ENCODE measurements at places on chromosomes 5 and 9.

DNA sequence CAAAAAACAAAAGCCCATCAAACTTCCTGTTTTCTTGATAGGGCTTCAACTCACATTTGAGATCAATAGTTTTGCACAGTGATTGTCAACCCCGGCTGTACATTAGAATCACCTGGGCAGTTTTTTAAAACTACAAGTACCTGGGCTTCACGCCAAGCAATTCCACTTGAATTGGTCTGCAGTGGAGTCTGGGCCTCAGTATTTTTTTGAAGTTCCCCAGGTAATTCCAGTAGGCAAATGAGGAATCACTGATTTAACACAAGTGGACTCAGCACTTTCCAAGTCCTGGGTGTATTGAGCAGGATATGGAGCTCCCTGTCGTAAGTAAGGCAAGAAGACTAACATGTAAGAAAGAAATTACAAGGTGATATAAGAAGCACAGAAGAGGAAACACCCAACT is 14.8 kb upstream of the SMIM15 start:
- no peak for DNase-seq

DNA sequence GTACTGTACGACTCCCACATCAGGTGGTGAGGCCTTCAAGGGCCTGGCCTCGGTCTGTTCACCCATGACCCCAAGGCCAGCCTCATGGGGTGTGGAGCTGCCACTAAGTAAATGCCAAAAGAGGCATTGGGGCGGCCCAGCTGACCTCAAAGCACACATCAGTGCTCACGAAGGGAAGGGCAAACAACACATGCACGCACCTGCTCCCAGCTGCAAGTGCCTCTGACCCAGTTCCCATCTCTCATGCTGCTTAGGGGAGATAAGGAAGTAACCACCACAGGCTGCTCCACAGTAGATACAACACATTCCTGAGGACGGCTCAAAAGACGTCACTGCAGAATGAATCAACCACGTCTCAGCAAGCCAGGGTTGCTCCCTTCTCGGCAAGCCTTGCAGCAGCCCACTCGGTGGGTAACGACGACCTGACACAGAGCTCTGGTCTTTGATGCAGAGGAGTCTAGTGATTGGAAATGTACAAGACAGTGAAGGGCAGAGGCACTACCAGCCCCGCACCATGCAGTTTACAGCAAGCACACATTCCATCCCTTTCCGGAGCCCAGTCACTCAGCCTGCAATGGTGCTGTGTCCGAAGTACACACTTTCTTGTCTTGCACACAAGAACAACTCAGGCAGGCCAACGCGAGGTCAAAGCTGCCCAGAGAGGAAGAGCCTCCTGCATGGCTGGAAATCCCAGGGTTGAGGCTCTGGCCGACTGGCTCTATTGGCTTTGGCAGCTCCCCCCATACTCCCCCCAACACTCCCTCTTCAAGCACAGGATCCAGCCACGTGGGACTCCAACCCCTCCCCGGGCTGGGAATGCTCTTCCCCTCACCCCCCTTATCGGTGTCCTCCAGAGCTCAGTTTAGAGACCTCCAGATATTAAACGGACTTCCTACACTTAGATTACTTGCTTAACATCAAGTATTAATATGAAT is 31.8 kb downstream of the FABP6 start:
- DNase-seq = no peak

- no peak for DNase-seq
Measured at GRCh38 chr9:112249277-112249676, 74.2 kb upstream of the SUSD1 start.

DNA sequence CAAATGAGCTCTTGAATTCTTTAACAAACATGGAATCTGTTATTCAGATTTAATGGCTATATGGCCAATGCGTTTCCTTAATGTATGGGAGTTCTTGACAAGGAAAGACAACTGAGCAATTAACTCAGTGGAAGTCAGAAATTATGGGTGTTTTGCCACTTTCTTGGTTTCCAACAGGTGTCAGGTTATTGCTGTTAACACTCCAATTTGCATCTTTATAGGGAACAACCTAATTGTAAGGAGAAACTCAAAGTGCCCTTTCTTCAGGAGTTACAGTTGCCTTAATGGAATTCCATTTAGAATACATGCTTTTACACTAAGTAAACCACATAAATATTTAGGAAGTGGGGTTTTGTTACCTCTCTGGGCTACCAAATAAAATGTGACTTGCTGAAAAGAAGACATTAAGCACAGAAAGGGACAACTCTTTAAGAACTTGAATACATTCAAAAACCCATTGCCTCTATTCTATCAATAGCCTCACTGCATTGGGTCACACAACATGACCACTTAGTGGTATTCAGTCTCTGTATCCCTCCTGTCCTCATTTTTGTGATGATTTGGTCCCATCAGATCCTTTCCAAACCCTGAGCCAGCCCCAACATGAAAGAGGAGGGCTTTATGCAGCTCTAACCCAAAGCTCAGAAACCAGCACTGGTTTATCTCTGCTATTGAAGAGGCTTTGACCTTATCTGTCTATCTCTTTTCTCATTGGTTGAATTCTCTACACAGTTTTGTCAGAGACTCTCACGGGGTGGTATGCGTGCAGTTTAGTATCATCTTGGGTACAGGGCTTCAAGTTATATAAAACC is 118.7 kb downstream of the EDIL3 start:
- no peak for DNase-seq

All from C1 segment of cervical spinal cord (tissue), 14 donors.